ENCODE measurements at places on chromosomes 12 and 14.

DNA sequence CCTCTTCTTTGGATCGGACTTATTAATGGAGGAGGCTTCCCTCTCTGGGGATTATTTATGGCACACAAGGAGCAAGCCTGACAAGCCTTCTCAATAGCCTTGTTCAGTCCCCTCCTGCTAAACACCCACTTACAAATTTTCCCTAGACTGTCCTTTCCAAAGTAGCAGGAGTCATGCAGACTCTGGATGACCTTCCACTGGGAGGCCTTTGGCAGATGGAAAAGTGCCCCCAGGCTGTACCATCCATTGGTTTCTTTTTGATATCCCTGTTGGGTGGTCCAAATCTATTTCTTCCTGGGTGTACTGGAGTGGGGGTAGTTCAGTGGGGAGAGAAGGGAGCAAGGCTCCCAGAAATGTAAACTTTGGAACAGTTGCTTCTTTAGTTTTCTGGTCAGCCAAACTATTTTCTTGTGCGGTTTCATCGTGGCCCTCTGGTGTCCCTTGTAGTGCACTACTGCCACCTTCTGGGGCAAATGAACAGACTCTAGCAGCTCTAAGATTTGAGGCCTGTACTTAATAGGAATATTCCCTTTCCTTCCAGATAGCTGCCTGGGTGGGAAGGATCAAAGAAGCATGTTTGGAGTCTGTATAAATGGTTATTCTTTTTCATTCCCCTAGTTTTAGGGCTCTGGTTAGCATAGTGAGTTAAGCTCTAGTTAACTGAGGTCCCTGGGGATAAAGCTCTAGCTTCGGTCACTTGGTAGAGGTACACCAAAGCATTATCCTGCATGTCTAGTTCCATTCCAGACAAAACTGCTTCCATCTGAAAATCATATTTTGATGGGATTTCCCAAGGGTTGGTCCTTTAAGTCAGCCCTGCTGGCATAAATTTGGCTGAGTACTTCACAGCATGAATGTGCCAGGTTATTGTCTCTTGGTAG lies 409.5 kb downstream of the SLC6A15 start:
- DNase-seq: peak; percentile 67

- no peak for DNase-seq
Measured at GRCh38 chr12:91347481-91348214, 165.0 kb upstream of the DCN start.

DNA sequence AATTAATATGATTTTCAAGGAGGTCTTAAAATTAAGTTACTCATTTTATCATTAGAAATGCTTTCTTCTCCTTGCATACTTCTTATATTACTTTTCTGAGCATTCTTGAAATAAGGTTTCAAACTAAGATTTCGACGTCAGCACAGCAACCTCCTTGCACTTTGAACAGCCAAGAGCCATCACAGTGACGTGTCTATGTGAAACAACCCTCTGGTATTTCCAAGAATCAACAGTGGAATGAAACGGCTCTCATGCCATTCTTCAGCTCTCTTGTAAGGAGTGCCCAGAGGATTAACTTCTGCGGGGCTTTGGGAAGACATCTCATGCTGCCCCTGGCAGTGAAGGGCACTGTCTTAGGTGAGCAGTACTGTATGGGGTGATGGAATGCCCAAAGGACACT lies 109.2 kb downstream of the EFCAB11 start:
- no peak for DNase-seq

GRCh38 chr14:36020120-36021029 lies 156.1 kb downstream of the PTCSC3 start:
- DNase-seq: no peak

DNA sequence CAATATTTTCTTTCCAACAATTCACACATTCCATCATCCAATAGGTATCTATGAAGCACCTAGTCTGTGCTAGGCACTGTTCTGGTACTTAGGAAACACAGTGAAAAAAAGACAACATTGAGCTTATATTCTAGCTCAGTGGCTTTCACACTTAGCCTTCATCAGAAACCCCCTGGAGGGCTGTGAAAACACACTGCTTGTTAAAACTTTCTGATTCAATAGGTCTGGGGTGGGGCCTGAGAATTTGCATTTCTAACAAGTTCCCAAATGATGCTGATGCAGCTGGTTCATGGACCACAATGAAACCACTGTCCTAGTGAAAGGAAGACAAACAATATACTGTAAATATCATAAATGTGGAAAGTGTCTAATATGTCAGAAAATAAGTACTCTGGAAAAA lies 5.9 kb downstream of the VTI1B start:
- no peak for DNase-seq

DNA sequence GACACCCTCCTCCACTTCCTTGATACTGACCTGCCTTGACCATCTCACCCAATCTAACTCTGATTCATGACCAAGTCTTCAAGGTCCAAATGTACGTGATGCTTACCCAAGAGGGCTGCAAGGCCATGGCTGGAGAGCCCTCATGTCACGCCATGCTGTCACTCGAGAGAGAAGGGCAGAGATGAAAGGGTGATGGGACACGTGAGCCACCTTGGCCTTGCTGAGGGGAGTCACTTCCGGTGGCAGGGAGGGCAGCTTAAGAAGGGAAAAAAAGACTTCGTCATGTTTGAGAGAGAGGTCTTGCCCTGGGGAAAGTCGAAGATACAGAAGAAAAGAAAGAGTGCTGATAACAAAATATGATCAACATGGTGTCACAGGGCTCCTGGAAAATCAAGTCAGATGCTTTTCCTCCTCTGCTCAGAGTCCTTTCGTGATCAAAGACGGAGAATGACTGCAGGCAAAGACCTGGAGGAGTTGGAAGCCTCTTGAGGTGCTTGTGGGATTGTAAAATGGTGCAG lies 3.3 kb upstream of the SCARB1 start:
- no peak for DNase-seq

DNA sequence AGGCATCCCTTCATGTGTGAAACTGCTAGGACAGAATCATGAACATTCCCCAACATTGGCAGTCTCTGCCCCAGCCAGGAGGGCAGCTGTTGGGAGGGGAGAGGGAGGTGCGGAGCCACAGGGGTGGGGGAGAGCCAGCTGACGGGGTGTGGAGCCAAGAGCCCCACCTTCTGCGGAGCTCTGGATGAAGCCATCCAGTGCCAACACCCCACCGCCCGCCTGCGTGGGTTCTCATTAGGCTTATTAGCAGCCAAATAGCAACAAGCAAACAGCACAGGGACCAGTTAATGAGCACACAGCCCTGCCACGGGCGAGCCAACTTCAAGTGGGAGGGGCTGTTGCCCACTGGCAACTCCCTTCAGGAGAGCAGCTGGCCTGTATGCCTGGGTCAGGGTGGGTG lies 12.1 kb downstream of the LTBP2 start:
- no peak for DNase-seq

DNA sequence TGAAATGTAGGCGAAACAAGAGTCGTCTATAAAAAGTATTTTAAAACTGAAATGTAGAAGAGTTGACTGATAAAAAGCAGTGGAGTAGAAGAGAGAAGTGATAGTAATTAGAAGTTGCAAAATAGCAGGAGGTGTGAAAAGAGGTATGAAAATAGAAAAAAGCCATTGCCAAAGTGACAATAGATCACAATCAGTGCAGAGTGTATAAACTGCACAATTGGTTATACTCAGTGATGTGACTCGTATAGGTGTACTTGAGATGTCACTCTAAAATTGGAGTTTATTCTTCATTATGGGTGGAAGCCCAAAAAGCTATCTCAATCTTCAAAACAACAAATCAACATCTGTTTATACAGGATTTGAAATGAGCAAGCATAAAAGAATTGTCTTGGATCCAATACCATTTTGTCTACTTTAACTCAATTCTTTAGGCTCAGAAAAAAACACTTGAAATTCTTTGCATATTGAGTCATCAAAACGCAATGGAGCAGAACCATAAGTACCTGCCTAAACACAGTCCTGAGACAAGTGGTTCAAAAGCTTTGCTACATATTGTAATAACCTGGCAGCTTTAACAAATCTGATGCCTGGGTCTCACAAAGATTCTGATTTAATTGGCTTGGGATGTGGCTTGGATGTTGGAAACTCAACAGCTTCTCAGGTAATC lies 8.8 kb downstream of the IKBIP start:
- DNase-seq: peak; percentile 92

GRCh38 chr14:58739674-58740073 lies 101.9 kb downstream of the DACT1 start:
- DNase-seq: no peak

- no peak for DNase-seq
Measured at GRCh38 chr12:109987615-109988014, 8.6 kb downstream of the GIT2 start.

DNA sequence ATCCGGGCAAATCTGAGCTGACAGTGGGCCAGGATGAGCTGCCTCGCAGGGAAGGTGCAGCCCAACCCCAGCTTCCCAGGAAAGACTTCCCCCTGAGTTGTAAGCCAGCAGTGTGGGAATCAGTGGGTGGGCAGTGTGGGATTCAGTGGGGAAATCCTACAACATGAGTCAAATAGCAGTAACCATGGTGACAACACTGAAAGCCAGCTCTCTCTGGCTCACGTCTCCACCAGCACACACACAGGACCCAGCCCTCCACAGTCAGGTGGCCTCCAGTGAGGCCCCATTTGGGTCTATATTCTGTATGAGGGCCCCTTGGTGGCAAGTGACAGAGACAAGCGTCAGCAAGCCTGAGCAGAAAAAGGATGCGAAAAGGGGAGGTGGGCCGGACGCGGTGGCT lies 6.0 kb upstream of the LGALS3 start:
- DNase-seq: no peak

GRCh38 chr12:54853933-54854538 lies at the start of gene MUCL1:
Gene MUCL1, plus strand, starts transcription at chr12:54854516. Its CDS starts 67 bp downstream, at chr12:54854583.
- peak; percentile 50 for DNase-seq

GRCh38 chr12:43669373-43669772 lies 89.2 kb downstream of the PUS7L start:
- DNase-seq: no peak

- DNase-seq: no peak
Measured at GRCh38 chr12:26539131-26539530, 293.9 kb downstream of the ITPR2 start.

GRCh38 chr12:26938701-26939062 lies 412 bp downstream of the FGFR1OP2 start:
- no peak for DNase-seq

DNA sequence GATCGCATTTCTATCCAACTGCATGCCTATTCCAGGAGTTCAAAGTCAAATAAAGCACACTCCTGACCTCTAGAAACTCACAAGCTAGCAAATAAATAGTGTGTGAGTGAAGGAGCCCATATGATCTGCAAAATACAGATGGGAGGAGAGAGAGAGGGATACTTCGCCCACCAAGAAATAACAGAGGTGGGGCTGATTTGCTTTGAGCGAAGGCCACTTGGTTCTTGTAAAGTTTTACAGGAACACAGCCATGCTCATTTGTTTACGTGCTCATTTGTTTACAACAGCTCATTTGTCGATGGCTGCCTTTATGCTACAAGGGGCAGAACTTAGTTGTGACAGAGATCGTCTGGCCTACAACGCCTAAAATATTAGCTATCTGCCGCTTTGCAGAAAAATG lies 63.4 kb upstream of the GPATCH2L start:
- no peak for DNase-seq

DNA sequence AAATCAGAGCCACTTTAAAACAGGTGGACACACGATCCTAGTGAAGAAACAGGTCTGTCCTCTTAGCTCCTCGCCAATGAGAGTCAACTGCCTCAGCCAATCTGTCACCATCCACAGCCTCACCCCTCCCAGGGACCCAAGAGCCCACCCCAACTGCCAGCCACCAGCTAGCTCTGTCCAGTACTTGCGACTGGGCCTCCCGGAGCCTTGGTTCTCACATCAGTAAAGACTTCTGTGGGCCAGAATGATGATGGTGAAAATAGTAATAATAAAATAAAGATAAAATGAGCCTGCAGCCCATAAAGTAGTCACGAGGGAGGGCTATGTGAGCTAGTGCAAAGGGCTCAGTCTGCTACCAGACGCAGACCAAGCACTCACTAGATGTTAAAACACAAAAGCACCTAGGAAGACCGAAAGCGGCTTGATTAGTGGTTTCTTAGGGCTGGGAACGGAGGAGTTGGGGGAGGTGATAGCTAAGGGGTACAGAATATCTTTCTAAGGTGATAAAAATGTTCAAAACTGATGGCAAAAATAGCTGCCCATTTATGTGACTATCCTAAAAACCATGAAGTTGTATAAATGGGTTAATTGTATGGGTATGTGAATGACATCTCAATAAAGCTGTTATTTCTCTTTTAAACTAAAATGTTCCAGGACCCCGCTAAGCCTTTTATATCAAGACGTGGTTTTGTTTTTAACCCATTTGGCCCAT lies 39.8 kb downstream of the ACTN1 start:
- no peak for DNase-seq

- no peak for DNase-seq
Measured at GRCh38 chr12:30437616-30438015, 258.1 kb downstream of the IPO8 start.

- no peak for DNase-seq
Measured at GRCh38 chr14:77955816-77956484, 156.0 kb downstream of the ADCK1 start.

- DNase-seq: no peak
Measured at GRCh38 chr12:45131506-45131905, 80.6 kb upstream of the DBX2 start.

DNA sequence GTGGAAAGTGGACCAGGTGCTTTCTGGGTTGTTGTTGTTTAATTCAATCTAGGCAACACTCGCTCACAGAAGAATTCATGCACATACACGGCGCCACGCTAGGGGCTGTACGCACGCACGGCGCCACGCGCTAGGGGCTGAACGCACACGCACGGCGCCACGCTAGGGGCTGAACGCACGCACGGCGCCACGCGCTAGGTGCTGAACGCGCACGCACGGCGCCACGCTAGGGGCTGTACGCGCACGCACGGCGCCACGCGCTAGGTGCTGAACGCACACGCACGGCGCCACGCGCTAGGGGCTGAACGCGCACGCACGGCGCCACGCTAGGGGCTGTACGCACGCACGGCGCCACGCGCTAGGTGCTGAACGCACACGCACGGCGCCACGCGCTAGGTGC lies 54.3 kb downstream of the NINJ2 start:
- DNase-seq: no peak

- DNase-seq: no peak
Measured at GRCh38 chr12:62861586-62861985, 73.4 kb downstream of the PPM1H start.

DNA sequence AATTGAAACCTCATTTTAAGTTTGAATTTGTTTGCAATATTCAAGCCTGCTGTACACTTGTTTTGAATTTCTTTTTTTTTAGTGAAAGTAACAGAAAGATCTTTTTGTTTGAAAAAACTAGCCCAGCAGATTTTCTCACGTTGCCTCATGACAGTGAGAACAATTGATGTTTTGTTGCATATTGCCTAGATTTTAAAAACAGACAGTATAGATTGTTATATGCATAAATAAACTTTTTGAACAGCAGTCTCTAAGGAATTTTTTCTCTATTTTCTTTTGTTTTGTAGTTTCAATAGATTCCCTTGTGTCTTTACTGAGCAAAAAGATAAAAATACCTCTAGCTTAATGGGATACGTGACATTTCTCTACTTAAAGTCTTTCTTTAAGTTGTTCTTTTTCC lies 15.4 kb downstream of the OR6C6 start:
- no peak for DNase-seq

- DNase-seq: no peak
Measured at GRCh38 chr12:113092607-113093408, 36.3 kb downstream of the DTX1 start.

GRCh38 chr14:64698903-64699302 lies 5.3 kb upstream of the PLEKHG3 start:
- no peak for DNase-seq

All from foreskin keratinocyte (primary cell).